D341Med (cell line): ENCODE measurements at places on chromosomes 13 and 19.
A peak's percentile ranks its signal among the peaks of the same experiment; 100 is the strongest.

DNA sequence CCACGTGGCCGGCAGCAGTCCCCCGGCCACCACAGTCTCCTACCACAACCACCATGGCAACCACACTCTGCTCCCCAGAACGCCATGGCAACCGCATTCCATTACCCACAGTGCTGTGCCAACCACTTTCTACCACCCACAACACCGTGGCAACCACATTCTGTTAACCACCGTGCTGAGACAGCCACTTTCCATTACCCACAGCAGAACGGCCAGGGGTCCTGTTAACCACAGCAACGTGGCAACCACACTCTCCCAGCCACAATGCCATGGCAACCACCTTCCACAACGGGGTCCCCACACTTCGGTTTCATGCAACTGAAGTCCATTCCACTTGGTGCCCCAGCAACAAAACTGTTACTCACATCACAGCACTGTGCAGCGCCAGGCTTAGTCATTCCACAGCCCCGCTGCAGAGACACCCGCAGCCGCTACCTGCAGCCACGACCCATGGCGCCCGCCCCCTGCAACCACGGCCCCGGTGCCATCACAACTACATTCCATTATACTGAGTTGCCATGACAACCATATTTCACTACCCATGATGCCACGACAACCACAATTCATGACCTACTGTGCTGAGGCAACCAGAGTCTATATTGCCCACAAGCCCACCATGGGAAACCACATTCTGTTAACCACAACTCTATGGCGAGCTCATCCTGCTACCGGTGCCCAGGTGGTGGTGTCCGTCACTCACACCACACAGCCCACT lies 10.0 kb downstream of the DPF1 start:
- no peak for DNase-seq

- no peak for DNase-seq
Measured at GRCh38 chr13:45623516-45624090, 8.1 kb upstream of the ERICH6B start.

DNA sequence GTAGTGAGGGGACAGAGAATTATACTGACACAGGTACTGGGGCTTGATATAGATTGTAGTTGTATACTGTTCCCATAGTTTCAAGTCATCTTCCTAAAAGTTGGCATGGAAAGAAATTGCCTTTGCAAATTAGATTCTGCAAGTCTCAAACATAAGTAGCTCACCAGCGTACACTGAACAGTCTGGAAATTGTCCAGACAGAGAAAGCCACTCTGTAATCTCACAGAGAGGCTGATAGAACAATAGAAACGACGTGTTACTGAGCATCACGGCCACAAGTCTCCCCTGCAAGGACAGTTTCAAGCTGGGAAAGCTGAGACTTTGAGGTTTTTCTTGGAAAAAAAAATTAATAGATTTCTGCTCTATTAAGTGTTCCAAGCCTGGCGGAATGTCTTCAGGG lies 228.6 kb downstream of the DNAJC15 start:
- DNase-seq: no peak

DNA sequence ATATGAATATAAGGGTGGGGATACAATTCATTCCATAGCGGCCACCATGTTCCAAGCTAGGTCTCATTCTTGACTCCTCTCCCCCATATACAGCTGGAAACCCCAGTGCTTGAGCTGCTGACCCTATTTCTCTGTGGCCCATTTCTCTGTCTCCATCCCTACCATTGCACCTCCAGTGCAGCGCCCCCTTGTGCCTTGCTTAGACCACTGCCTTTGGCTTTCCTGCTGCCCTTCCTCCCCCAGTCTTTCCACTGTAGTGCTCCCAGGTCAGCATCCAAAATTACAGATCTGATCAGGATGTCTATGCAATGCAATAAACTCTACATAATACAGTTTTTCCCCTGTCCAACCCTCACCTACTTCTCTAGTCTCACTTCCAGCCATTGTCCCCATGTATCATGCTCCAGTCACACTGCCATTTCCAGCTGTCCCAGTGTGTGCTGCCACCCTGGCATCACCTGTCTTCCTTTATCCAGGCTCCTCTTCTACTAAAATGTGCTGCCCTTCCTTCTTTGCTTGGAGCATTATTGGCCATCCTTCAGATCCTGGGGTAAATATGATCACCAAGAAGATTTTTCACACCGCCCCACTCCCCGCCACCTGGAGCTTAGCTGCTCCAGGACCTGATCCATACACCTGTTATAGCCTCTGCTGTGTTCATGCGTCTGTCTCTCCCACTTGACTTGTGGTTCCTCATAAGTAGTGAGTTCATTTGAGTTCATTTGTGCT lies 199.4 kb upstream of the IPO5 start:
- DNase-seq: no peak

- no peak for DNase-seq
Measured at GRCh38 chr19:53172889-53173288, 14.0 kb upstream of the ZNF347 start.

GRCh38 chr19:14786421-14786851 lies 8.1 kb upstream of the ADGRE2 start:
- peak; percentile 80 for DNase-seq

- DNase-seq: no peak
Measured at GRCh38 chr13:35225582-35225981, 250.9 kb downstream of the MAB21L1 start.

DNA sequence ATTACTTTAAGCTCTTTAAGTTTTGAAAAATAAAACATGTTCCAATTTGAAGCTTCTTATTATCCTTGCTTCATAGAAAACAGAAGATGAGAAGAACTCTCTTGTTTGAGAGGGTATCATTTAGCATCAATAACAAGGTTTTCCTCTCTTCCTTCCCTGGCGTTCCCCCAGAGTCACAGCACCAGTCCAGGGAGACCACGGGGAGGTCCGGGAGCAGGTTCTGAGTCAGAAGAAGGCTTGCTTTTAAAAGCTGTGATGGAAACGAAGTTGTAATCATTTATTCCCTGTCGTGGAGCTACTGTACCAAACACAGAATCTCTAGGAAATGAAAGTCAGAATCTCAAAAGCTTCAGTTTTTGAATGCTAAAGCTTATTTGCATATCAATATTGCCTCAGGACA lies 174.0 kb upstream of the LSM14A start:
- DNase-seq: no peak
